ENCODE measurements at places on chromosomes 7 and 10. TPM values are rescaled to one million over a fixed set of nuclear protein-coding genes. Genes with fewer than 3 reads are reported as not detected.
A peak's percentile ranks its signal among the peaks of the same experiment; 100 is the strongest.

GRCh38 chr10:54587971-54588370 is 213.1 kb downstream of the PCDH15 start:
- no peak for DNase-seq
- no peak overlapping the region for H3K4me3 ChIP-seq
- H3K4me1 ChIP-seq, result no peaks in the 10 kb centered on the region

The HSPB1 gene
- 188 TPM for total RNA-seq

The TWIST1 gene
- 8.3 TPM for total RNA-seq

- peak overlapping the region; percentile 3 for H3K27ac ChIP-seq
- peaks cover 1% of the 10 kb centered on the region for H3K27me3 ChIP-seq
- peak; percentile 80 for DNase-seq
- H3K36me3 ChIP-seq, result no peaks in the 10 kb centered on the region
Measured at GRCh38 chr7:157854066-157854891, 517.5 kb downstream of the DNAJB6 start.

DNA sequence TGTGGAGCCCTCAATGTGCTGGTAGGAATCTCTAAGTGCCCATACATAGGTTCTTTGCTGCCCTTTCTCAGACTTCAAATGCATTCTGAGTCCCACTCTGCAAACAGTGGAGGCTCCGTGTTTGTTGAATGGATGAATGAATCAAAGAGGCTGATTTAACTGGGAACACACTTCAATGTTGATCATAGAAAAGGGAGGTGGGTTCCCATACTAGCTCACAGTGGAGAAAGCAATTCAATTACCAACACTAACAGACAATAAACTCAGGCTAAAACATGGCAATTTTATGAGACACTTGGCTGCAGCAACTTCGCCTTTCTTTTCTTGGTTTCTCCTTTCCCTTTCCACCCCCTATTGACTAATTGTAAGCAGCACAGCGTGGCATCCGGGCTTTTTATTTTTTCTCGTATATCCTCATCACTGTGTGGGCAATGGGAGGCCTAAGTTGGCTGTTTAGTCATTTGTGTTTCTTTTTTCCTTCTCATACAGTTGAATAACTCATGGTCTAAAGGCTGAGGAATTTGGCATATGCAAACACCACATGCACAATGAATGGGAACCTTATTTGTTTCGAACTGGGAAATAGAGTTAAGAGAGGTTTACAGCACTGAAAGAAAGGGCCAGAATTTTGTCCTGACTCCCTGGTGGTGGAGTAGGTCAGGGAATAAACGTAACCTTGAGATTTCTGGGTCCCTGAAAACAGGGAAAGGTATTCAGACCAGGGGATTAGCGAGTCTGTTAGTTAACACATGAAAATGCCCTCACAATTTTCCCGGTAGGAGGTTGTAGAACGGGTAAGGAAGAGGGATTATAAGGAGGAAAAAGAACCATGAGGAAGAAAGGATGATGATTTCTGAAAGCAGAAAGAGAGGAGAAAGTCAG is 858.5 kb downstream of the KCNMA1 start:
- H3K36me3 ChIP-seq, result no peaks in the 10 kb centered on the region
- peak; percentile 32 for DNase-seq
- H3K4me1 ChIP-seq, result peaks cover 2% of the 10 kb centered on the region
- no peak overlapping the region for H3K4me3 ChIP-seq
- H3K27me3 ChIP-seq, result no peaks in the 10 kb centered on the region

- H3K4me1 ChIP-seq, result peaks cover 35% of the 10 kb centered on the region
- no peaks in the 10 kb centered on the region for H3K36me3 ChIP-seq
- no peak overlapping the region for H3K27ac ChIP-seq
- H3K4me3 ChIP-seq, result no peak overlapping the region
- H3K27me3 ChIP-seq, result no peaks in the 10 kb centered on the region
Measured at GRCh38 chr10:48896756-48897440, 42.7 kb downstream of the LRRC18 start.

GRCh38 chr10:18473424-18474117 is 177.8 kb downstream of the NSUN6 start:
- no peaks in the 10 kb centered on the region for H3K27me3 ChIP-seq
- H3K27ac ChIP-seq, result no peak overlapping the region
- no peak overlapping the region for H3K4me3 ChIP-seq

GRCh38 chr10:93384006-93384405 is 98.1 kb downstream of the MYOF start:
- peak overlapping the region; percentile 56 for H3K27ac ChIP-seq
- no peaks in the 10 kb centered on the region for H3K27me3 ChIP-seq
- peaks cover 13% of the 10 kb centered on the region for H3K4me1 ChIP-seq
- H3K36me3 ChIP-seq, result peaks cover 49% of the 10 kb centered on the region

- no peaks in the 10 kb centered on the region for H3K4me1 ChIP-seq
- H3K27ac ChIP-seq, result no peak overlapping the region
- peak; percentile 62 for DNase-seq
- no peaks in the 10 kb centered on the region for H3K27me3 ChIP-seq
- no peak overlapping the region for H3K4me3 ChIP-seq
Measured at GRCh38 chr7:38107486-38107893, 70.6 kb upstream of the STARD3NL start.

GRCh38 chr10:29615195-29615594 is 19.6 kb downstream of the SVIL start:
- no peak for DNase-seq
- H3K36me3 ChIP-seq, result peaks cover 2% of the 10 kb centered on the region
- no peak overlapping the region for H3K27ac ChIP-seq
- H3K4me1 ChIP-seq, result peaks cover 48% of the 10 kb centered on the region
- no peak overlapping the region for H3K4me3 ChIP-seq

DNA sequence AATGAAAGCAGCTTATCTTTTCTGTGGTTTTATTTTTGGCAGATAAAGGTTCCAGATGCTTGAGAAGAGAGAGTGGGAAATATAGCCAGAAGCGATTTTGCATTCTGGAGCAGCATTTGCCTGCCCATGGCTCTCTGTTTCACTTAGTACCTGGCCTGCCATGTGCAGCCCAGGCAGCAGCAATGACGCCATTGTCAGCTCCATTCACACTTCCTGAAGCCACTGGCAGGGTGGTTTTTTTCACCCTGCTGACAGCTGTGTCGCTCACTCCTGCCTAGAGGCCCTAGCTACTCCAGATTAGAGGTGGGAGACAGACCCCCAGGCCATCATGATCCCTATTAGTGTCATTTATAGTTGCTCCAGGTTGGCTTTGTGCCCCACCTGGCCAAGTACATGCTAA is 30.1 kb upstream of the NEUROD6 start:
- DNase-seq, result no peak
- no peak overlapping the region for H3K27ac ChIP-seq
- H3K27me3 ChIP-seq, result peaks cover 6% of the 10 kb centered on the region
- H3K4me3 ChIP-seq, result no peak overlapping the region
- H3K36me3 ChIP-seq, result no peaks in the 10 kb centered on the region
- no peaks in the 10 kb centered on the region for H3K4me1 ChIP-seq

GRCh38 chr10:103808780-103809179 is 46.6 kb downstream of the SH3PXD2A start:
- peaks cover 47% of the 10 kb centered on the region for H3K4me1 ChIP-seq
- no peak overlapping the region for H3K4me3 ChIP-seq
- no peak for DNase-seq
- H3K36me3 ChIP-seq, result no peaks in the 10 kb centered on the region
- H3K27me3 ChIP-seq, result no peaks in the 10 kb centered on the region
- no peak overlapping the region for H3K27ac ChIP-seq

The CTNNA3 gene
- 18.8 TPM for total RNA-seq

- no peak overlapping the region for H3K4me3 ChIP-seq
- H3K27me3 ChIP-seq, result no peaks in the 10 kb centered on the region
- peaks cover 5% of the 10 kb centered on the region for H3K4me1 ChIP-seq
Measured at GRCh38 chr7:106110238-106110560, 1.9 kb downstream of the SYPL1 start.

The LAMB4 gene
- 0.13 TPM for total RNA-seq

The ZNF716 gene
- not detected for total RNA-seq

The TFPI2 gene
- 3.9 TPM for total RNA-seq

- H3K36me3 ChIP-seq, result no peaks in the 10 kb centered on the region
- DNase-seq, result no peak
- no peak overlapping the region for H3K27ac ChIP-seq
- H3K27me3 ChIP-seq, result peaks cover 28% of the 10 kb centered on the region
- H3K4me3 ChIP-seq, result no peak overlapping the region
Measured at GRCh38 chr7:151301471-151302462, 39.8 kb upstream of the NUB1 start.

The MEIG1 gene
- total RNA-seq, result 0.27 TPM

DNA sequence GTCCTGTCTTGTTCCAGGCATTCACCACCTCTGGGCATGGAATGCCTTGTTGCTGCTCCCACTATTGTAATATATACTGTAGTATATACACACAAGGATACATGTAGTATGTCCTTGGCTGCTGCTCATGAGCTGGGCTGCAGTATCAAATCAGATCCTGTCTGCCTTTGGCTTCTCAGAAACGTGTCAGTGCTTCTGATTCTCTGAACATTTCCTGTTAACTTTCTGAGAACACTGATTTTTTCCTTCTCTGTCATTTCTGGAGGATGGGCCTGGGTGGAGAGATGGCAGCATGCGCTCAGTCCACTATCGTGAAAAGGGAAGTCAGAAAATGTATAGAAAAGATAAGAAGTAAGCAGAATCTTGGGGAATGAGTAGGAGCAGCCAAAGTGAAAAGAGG is 12.2 kb downstream of the SFTPA2 start:
- H3K27ac ChIP-seq, result no peak overlapping the region
- H3K27me3 ChIP-seq, result no peaks in the 10 kb centered on the region
- H3K4me3 ChIP-seq, result no peak overlapping the region

GRCh38 chr10:21432266-21432665 is 93.2 kb downstream of the SKIDA1 start:
- no peaks in the 10 kb centered on the region for H3K4me1 ChIP-seq
- no peaks in the 10 kb centered on the region for H3K36me3 ChIP-seq
- DNase-seq, result no peak
- no peaks in the 10 kb centered on the region for H3K27me3 ChIP-seq
- no peak overlapping the region for H3K4me3 ChIP-seq

- H3K36me3 ChIP-seq, result peaks cover 26% of the 10 kb centered on the region
- DNase-seq, result peak; percentile 73
- no peaks in the 10 kb centered on the region for H3K27me3 ChIP-seq
- no peak overlapping the region for H3K4me3 ChIP-seq
Measured at GRCh38 chr10:113073549-113074189, 123.6 kb downstream of the TCF7L2 start.

- no peaks in the 10 kb centered on the region for H3K27me3 ChIP-seq
- H3K4me3 ChIP-seq, result no peak overlapping the region
- no peak overlapping the region for H3K27ac ChIP-seq
- peak; percentile 42 for DNase-seq
Measured at GRCh38 chr7:63900394-63901203, 98.0 kb upstream of the ZNF722 start.

- peaks cover 3% of the 10 kb centered on the region for H3K36me3 ChIP-seq
- H3K4me3 ChIP-seq, result peak overlapping the region; percentile 95
- H3K4me1 ChIP-seq, result peaks cover 11% of the 10 kb centered on the region
- no peaks in the 10 kb centered on the region for H3K27me3 ChIP-seq
Measured at GRCh38 chr7:30505174-30505697, 607 bp upstream of the GGCT start.

- H3K27ac ChIP-seq, result no peak overlapping the region
Measured at GRCh38 chr10:16381083-16381482, 55.7 kb upstream of the PTER start.

- no peaks in the 10 kb centered on the region for H3K27me3 ChIP-seq
- no peak overlapping the region for H3K27ac ChIP-seq
- H3K4me1 ChIP-seq, result no peaks in the 10 kb centered on the region
- no peaks in the 10 kb centered on the region for H3K36me3 ChIP-seq
Measured at GRCh38 chr7:14576578-14576977, 326.0 kb downstream of the DGKB start.

- peak overlapping the region; percentile 92 for H3K27ac ChIP-seq
- H3K4me1 ChIP-seq, result peaks cover 7% of the 10 kb centered on the region
- no peaks in the 10 kb centered on the region for H3K27me3 ChIP-seq
- peaks cover 14% of the 10 kb centered on the region for H3K36me3 ChIP-seq
Measured at GRCh38 chr10:58384544-58384998, 639 bp upstream of the TFAM start.

DNA sequence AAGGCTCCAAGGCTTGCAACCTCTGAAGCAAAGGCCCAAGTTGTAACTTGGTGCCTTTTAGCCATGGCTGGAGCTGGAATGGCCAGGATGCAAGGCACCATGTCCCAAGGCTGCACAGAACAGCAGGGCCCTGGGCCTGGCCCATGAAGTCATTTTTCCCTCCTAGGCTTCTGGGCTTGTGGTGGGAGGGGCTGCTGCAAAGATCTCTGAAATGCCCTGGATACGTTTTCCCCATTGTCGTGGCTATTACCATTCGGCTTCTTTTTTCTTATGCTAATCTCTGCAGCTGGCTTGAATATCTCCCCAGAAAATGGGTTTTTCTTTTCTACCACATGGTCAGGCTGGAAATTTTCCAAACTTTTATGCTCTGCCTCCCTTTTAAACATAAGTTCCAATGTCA is 234.2 kb downstream of the CDK14 start:
- no peak overlapping the region for H3K27ac ChIP-seq
- H3K36me3 ChIP-seq, result no peaks in the 10 kb centered on the region
- no peak overlapping the region for H3K4me3 ChIP-seq
- DNase-seq, result no peak
- no peaks in the 10 kb centered on the region for H3K4me1 ChIP-seq

The NKX1-2 gene
- not detected for total RNA-seq

The PNLIPRP2 gene
- total RNA-seq, result 0.49 TPM

DNA sequence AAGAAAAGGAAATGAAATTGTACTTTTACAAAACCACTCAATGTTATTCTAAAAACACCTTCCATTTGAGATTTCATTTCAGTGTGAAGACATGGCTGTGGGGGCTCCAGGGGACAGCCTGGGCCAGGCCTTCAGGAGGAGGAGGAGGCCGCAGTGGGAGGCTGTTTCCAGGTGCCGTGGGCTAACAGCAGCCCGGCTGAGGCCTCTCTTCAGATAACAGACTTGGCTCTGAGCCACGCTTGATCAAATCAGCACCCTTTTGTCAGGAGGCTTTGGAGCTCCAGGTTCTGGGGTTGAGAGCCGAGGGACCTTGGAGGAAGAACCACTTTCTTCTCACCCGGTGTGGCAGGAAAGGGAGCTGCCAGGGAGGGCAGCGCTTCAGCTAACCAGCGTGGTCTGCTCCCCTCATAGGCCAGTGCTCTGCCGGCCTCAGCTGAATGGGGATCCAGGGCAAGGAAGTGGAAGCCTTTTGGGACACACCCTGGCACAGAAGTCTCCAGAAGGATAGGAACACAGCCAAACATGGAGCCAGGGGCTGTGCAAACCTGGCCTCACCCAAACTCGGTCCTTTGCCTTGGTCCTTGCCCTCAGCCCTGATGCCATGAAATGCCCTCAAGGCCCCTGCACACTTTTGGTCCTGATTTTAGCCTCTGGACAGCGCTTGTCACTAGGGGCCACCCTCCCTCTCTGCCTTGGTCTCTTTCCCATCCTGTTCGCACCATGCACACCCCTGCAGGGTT is 23.5 kb upstream of the CHST15 start:
- no peak for DNase-seq
- H3K4me1 ChIP-seq, result peaks cover 17% of the 10 kb centered on the region
- H3K4me3 ChIP-seq, result no peak overlapping the region
- no peaks in the 10 kb centered on the region for H3K27me3 ChIP-seq
- no peaks in the 10 kb centered on the region for H3K36me3 ChIP-seq
- H3K27ac ChIP-seq, result no peak overlapping the region

The BHLHA15 gene
- 0.58 TPM for total RNA-seq

The BTBD16 gene
- 0.27 TPM for total RNA-seq

The LEP gene
- total RNA-seq, result not detected

- H3K27ac ChIP-seq, result peak overlapping the region; percentile 53
- no peaks in the 10 kb centered on the region for H3K27me3 ChIP-seq
- no peaks in the 10 kb centered on the region for H3K36me3 ChIP-seq
- peaks cover 16% of the 10 kb centered on the region for H3K4me1 ChIP-seq
- no peak overlapping the region for H3K4me3 ChIP-seq
Measured at GRCh38 chr7:47027695-47028240, 554.1 kb downstream of the TNS3 start.

The SPDYE6 gene
- not detected for total RNA-seq
